ENCODE measurements at places on chromosomes 3 and 15. TPM values are rescaled to one million over a fixed set of nuclear protein-coding genes. Genes with fewer than 3 reads are reported as not detected.

The CLDN11 gene
- total RNA-seq = 4.6 TPM

DNA sequence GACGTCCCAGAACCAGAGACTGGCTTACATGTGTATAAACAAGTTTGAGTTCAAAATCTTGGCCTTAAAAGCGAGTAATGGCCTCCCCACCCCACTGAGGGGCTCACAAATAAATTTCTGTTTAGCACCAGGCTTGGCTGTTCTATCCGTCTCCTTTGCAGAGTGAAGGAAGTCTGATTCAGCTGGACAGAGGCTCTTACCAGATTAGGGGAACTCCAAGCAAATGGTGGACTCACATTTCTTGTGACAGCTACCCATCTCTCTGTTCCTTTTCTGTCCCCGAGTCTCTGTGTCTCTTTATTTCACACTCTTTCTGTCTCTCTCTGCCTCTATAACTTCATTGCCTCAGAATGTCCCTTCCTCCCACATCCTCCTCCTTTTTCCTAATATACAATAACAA lies 62.7 kb downstream of the DGKG start:
- H3K27me3 ChIP-seq = no peaks in the 10 kb centered on the region
- no peaks in the 10 kb centered on the region for H3K4me1 ChIP-seq
- no peak for DNase-seq

DNA sequence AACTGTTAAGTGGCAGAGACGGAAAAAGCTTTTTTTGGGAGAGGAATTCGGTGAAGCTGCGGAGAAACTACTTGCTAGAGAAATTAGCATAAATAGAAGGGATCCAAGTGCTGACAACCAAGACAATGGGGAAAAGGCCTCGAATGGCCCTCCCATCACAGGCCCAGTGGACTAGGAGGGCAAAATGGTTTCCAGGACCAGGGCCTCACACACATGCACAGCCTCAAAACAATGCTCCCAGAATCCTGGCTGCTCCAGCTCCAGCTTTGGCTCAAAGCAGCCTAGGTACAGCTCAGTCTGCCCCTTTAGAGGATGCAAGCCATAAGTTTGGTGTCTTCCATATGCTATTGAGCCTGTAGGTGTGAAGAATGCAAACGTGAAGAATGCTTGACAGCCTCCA lies 388.2 kb downstream of the OTOL1 start:
- no peaks in the 10 kb centered on the region for H3K36me3 ChIP-seq
- no peak overlapping the region for H3K27ac ChIP-seq
- H3K4me1 ChIP-seq = no peaks in the 10 kb centered on the region
- no peak overlapping the region for H3K4me3 ChIP-seq

- H3K4me1 ChIP-seq = no peaks in the 10 kb centered on the region
- no peak for DNase-seq
- H3K27me3 ChIP-seq = no peaks in the 10 kb centered on the region
- H3K4me3 ChIP-seq = no peak overlapping the region
- no peaks in the 10 kb centered on the region for H3K36me3 ChIP-seq
Observed at GRCh38 chr3:88168171-88168570, 18.4 kb downstream of the C3orf38 start.

DNA sequence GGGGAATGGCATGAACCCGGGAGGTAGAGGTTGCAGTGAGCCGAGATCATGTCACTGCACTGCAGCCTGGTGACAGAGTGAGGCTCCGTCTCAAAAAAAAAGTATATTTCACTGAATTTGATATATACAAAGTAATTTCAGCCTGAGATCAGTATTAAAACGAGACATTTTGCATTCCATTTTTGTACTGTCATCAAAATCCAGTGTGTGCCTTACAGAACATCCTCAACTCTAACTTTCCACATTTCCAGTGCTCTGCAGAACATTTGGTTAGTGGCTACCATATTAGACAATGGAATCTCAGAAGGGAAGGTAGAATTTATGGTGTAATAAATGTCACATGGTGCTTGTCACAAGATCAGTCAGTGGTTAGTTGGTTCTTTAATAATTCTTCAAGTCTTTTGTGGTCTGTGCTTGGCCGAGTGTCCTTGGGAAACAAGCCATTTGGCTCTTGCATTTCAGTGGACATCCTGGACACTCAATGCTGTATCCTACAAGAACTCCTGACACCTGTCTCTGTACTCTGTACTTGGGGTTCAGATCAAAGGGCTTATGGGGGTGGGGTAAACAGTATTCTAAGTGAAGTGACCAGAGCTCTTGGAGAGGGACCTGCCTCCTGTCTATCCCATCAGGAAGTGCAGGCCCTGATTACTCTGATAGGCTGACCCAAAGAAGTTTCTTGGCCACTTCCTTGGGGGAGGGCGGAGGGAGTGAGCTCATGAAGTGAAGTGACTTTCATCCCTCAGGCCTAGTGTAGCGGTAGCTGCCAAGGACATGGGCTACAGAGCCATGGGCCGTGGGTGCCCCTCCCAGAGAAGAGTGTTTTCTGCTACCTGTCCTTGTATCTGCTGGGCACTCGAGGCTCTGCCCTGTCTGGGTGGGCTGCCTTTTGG lies 3.7 kb downstream of the ACVR2B start:
- no peaks in the 10 kb centered on the region for H3K27me3 ChIP-seq
- peak overlapping the region; percentile 1 for H3K27ac ChIP-seq
- H3K4me1 ChIP-seq = peaks cover 23% of the 10 kb centered on the region
- no peak overlapping the region for H3K4me3 ChIP-seq
- no peaks in the 10 kb centered on the region for H3K36me3 ChIP-seq

DNA sequence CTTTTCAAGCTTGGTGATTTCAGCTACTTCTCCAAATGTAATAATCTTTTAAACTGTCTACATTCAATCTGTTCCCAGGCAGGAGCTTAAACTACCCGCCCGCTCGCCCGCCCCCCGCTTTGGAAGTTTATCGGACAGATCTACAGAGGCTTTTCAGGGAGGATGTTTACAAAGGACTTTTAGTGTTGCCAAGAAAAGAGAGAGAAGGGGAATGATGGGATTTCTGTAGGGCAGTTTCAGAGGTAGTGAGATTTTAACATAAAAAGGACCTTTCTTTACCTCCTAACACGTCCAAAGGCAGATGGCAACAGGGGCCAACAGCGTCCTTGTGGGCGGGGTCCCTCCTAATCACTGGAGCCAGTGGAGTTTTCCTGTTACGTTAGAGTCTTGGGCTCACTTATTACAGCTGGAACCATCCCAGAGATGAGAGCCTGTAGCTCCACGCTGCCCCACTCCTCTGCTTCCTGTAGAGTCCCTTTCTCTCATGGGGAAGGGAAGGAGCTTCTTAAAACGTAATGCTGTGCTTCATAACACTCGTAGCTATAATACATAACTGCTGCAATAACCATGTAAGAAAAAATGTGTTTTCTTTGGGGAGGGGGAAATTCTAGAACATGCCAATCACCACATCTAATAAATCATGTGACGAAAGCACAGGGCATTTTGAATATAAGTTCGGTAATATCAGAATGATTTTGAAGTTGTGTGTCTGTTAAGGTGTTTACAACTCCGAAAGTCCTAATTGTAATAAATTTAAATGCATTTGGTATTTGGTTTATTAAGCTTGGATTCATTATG lies 30.9 kb downstream of the HES1 start:
- peaks cover 29% of the 10 kb centered on the region for H3K4me1 ChIP-seq
- no peaks in the 10 kb centered on the region for H3K27me3 ChIP-seq
- H3K27ac ChIP-seq = peak overlapping the region; percentile 45
- DNase-seq = no peak

DNA sequence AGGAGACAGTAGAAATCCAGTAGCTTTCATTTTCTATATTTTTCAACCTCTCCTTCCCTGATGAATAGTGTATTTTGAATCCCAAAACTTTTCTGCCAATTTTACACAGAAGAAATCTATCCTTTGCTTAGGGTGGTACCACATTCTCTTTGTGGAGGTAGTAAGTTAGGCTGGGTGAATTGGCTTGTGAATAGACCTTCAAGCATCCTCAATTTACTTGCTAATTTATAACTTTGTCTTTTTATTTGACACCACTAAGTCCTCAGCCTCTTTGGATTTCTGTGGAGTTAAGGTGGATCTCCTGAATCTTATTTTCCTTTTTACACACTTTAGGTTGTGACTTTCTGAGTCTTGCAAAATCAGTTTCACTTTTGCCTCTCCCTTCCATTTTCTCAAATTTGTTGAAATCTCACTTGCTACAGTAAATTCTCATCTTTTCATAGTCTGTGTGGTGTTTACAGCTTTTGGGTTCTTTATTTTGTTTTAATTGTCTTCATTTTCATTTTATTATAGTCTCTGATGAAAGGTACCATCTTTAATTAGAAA lies 5.7 kb upstream of the PLSCR1 start:
- DNase-seq = no peak
- H3K36me3 ChIP-seq = no peaks in the 10 kb centered on the region
- peak overlapping the region; percentile 14 for H3K27ac ChIP-seq
- H3K27me3 ChIP-seq = no peaks in the 10 kb centered on the region

DNA sequence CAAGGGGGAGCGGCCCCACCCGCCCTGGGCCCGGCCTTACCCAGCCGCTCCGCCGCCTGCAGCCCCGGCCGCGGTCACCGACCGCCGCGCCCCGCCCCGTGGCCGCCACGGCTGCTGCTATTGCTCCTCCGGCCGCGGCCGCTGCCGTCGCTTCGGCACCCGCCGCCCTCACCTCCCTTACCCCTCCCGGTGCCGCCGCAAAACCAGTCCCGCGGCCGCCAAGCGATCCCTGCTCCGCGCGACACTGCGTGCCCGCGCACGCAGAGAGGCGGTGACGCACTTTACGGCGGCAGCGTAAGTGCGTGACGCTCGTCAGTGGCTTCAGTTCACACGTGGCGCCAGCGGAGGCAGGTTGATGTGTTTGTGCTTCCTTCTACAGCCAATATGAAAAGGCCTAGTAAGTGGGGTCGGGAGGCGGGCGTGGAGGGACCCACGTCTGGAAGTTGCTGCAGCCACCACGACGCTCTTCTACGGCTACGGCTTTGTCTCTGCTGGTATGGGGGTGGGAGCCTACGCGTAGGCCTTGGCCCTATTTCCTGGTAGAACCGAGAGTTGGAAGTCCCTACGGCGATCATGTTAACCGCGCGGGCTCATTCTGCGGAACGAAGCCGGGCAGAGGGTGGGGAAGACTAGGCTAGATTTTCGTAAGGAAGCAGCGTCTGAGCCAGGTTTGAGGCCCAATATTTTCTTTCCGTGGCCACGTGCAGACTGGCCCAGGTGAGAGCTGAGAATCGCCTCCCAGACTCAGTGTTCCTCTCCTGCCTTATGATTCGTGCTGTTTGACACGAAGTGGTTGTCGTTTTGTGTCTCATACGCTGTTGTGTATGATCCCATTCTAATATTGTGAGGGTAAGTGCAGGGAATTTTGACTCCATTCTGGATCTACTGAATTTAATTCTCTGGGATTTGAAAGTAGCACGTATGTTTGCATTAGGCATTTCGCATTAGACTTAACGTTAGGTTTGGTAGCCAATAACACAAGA lies at the start of the genes GNL3 and PBRM1:
Gene GNL3 (plus strand): TSS at position 324 of the 983 bp plus-strand sequence. CDS start 61 bp downstream, at position 385.
Gene PBRM1 (minus strand): TSS at position 205 of the 983 bp plus-strand sequence.
- H3K4me3 ChIP-seq = peak within 1 kb of the TSS; percentile 81
- H3K36me3 ChIP-seq = peaks cover 38% of the 10 kb centered on the region
- H3K27ac ChIP-seq = peak within 1 kb of the TSS; percentile 99

DNA sequence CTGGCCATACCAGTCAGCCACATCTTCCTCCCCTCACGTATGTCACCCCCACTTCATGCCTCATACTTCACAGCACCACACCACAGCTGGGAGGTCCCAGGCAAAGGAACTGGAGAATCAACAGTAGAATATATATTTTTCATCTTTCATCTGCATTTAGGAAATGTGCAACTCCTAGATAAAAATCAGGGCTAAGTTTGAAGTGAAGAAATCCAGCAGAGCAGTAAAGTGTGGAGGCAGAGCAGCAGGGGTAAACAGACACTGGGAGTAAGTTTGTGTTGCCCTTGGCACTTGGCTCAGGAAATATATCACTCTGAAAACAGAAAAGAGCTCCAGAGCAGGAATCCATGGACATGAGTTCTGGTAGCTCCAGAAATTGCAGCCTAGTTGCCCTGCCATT lies 2.8 kb upstream of the HERC1 start:
- no peak overlapping the region for H3K4me3 ChIP-seq
- H3K36me3 ChIP-seq = no peaks in the 10 kb centered on the region
- no peaks in the 10 kb centered on the region for H3K27me3 ChIP-seq

GRCh38 chr15:101170568-101171350 lies 81.1 kb downstream of the CHSY1 start:
- no peak overlapping the region for H3K4me3 ChIP-seq
- DNase-seq = no peak
- H3K4me1 ChIP-seq = peaks cover 7% of the 10 kb centered on the region

Measured in transverse colon (tissue), 4 donors.